Cerebellum (tissue), 4 donors: ENCODE measurements at places on chromosomes 4 and X. TPM values are rescaled to one million over a fixed set of nuclear protein-coding genes. Genes with fewer than 3 reads are reported as not detected.

Gene ADH7
- not detected for total RNA-seq

DNA sequence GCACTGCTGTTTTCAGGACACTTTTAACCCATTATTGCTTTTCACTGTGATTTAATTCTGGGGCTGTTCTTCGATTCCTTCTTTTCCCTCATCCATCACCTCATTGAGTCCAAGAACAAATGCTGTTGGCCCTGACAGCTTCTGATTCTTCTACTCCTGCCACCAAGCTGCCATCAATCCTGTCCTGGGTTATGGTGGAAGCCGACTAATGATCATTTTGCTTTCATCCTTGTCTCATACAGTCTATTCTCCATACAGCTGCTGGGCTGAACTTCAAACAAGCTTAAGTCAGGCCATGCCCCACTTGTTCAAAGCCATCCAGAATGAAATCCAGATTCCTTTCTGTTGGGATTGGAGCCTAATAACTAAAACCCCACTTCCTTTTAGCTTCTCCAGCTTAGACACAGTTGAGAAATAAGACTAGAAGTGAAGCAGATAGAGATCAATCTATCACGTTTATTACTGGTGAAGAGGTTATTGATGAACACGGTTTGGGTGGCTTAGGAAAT is 161.9 kb downstream of the STK32B start:
- DNase-seq, result no peak

DNA sequence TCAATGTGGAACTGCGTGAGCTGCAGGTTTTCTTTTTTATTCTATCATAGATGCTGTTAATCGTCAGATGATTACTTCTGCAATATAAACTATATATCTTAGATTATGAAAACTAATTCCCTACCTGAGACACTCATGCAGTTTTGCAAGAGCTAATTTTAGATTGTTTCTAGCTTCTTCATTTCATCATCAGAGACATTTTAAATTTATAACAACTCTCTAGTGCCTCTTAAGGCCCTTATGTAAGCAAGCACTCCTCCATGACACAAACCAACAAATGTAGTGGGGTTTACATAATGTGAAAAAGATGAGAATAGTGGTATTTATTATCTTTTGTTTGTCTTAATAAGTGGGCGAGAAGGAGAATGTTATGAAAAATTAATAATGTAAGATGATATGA is 170.2 kb upstream of the ETNPPL start:
- no peak for DNase-seq

Gene MYL5
- 5.3 TPM for total RNA-seq

GRCh38 chr4:119652998-119653397 is 24.4 kb upstream of the PDE5A start:
- DNase-seq, result no peak

- no peak for DNase-seq
Measured at GRCh38 chr4:17447056-17447455, 64.8 kb downstream of the QDPR start.

Gene ERVMER34-1
- total RNA-seq, result 0.82 TPM

- no peak for DNase-seq
Measured at GRCh38 chr4:83207497-83208101, 77.0 kb downstream of the COQ2 start.

Gene CAPN6
- 0.54 TPM for total RNA-seq

- no peak for DNase-seq
Measured at GRCh38 chr4:20338841-20339240, 87.1 kb downstream of the SLIT2 start.

DNA sequence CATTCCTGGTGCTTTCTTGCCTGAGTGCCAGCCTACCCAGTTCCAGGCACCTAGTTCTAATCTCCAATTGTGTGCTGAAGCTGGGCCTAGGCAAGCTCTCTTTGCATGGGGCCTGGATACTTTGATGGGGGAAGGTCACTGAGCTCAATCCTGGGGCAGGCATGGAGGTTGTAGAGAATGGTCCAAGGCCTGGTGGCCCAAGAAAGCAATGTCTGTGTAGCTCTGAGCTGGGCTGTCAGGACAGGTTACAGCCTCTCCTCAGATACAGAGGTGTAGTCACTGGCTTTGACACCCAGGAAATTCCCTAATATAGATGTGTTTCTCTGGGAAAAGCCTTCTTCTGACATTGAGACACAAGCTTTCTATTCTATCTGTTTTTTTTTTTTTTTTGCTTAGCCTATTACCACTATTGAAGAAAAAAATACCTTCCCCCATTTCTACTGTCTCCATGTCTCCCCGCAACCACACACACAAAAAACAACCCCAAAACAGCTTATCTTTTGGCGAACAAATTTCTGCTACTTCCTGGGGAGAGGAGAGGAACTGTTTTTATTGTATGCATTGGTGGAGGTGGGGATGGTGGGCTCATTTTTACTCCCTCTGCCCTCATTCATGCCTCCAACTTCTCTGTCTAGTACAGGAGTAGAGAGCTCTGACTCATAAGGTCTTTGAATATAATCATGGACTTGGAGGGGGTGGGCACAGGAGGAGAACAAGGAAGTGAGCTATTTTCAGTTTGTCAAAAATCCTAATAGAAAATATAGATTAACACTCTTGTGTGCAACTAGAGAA is 66.7 kb upstream of the DHX15 start:
- DNase-seq, result no peak

Gene FAM241A
- total RNA-seq, result 1.9 TPM

Gene HOPX
- 17.4 TPM for total RNA-seq

Gene BEND4
- 4.5 TPM for total RNA-seq
